ENCODE measurements at places on chromosomes 7 and 10.

DNA sequence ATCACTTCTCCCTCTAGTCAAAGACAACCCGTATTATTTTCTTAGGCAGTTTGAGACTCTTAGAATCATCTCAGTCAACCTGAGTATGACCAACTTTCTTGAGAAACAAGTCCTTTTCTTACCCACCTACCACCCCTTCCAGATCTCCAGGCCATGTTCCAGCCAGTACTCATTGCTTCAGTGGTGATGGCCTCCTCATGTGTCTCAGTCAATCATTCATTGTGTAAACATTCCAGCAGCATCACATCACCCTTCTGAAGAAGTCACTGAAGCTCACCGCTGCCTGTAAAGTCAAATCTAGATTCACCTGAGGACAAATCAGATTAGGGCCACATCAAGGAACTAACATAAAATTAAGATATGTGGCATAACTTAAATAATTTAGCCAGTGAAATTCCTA lies 467.2 kb upstream of the NRP1 start:
- DNase-seq, result no peak

- DNase-seq, result no peak
Measured at GRCh38 chr7:39721345-39721744, 98.0 kb downstream of the RALA start.

- DNase-seq, result no peak
Measured at GRCh38 chr10:117409549-117410305, 34.5 kb upstream of the PDZD8 start.

- DNase-seq, result no peak
Measured at GRCh38 chr10:126519185-126519584, 130.9 kb upstream of the ADAM12 start.

DNA sequence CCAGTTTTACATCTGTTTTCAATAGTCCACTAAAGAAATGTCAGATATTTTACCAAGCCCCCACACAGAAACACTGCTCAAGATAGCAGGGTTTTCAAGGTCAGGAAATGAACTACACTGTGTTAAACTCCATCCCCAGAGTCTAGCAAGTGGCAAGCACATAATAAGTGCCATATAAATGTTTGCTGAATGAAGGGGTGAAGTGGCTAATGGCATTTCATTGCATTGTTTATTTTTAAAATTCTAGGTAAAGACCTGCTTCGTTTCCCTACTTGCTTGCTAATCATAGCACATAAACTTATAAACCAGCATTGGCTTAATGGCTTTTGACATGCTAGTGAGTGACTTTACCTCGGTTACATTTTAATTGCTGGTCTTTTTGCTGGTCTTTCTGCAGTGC lies 322.6 kb downstream of the GRID1 start:
- DNase-seq, result no peak

- DNase-seq, result no peak
Measured at GRCh38 chr7:53237344-53237913, 202.0 kb downstream of the POM121L12 start.

DNA sequence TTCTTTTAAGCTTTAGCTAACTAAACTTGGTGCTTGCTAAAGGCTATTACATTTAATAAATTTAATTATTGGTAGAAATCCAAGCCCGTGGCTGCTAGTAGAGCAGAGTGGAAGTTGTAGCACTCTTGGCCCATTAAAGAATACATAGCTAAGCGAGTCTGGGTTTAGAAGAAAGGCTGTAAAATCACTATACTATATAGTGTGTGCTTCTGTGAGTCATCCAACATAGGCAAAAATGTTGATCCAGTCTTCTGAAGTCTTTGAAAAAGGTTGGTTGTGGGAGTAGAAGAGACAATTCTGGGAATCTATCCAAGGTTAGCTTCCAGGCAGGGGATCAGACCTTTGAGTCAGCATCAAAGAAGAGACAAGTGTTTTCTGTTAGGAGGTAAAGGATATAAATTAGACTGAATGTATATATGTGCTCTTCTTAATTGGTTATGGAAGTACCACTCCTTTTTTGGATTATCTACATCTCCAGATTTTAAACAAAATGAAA lies 664.2 kb downstream of the NXPH1 start:
- DNase-seq, result no peak

DNA sequence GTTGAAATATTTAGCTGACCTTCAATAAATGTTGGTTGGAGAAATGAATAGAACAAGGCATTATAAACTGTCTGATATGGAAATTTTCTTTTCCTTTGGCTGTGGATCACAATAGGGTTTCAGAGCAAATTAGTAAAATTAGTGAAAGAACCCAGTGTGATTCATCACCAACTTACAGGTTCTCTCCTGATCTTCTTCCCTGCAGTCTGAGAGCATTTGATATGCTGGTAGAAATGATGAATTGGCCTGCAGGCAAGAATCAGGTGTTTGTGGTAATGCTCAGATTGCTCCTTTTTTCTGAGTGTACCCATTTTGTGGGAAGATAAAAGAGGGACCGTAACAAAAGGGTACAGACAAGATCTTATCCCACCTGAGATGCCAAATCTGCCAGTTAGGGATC lies 51.9 kb downstream of the BTAF1 start:
- peak; percentile 7 for DNase-seq

DNA sequence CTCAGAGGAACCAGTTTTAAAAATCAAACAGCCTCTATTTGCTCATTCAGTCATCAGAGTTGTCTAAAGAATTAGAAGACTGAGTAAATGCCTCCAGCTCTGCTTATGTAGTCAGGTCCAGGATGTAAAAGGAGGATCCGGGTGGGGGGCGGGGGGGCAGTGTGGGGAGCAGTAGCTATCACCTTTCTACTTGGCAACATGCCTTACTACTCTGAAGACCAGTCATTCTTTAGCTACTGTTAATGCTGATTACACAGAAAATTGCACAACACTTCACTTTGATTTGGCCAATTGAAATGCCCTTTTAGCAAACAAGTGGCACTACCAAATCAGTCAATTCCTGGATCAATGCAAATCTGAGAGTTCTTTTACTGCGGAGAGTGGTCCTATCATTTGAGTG lies 164.2 kb downstream of the NXPH1 start:
- DNase-seq, result no peak

DNA sequence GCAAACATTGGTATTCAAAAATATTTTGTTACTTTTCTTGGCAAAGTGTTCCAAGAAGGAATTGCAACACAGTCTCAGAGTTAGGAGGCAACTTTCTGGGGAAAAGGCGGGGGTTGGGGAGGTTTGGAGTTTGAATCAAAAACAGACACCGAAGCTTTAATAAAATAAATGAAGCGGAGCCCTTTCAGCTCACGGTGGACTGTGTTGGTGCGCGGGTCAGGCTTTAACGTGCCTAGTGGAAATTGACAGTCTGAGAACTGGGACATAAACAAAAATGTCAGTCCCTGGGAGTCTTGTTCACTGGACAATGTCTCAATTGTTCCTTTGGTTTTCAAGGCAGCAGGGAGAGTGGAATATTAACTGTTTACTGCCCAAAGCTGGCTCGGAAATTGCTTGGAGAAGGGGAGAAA lies 109.3 kb downstream of the TCF7L2 start:
- DNase-seq, result no peak

DNA sequence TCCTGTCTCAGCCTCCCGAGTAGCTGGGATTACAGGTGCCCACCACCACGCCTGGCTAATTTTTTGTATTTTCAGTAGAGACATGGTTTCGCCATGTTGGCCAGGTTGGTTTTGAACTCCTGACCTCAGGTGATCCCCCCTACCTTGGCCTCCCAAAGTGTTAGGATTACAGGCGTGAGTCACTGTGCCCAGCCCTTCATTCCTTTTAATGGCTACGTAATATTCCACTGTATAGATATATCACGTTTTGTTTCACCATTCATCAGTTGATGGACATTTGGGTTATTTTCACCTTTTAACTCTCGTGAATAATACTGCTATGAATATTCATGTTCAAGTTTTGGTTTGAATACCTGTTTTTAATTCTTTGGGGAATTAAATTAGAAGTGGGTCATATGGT lies 44.6 kb upstream of the CYCS start:
- no peak for DNase-seq

DNA sequence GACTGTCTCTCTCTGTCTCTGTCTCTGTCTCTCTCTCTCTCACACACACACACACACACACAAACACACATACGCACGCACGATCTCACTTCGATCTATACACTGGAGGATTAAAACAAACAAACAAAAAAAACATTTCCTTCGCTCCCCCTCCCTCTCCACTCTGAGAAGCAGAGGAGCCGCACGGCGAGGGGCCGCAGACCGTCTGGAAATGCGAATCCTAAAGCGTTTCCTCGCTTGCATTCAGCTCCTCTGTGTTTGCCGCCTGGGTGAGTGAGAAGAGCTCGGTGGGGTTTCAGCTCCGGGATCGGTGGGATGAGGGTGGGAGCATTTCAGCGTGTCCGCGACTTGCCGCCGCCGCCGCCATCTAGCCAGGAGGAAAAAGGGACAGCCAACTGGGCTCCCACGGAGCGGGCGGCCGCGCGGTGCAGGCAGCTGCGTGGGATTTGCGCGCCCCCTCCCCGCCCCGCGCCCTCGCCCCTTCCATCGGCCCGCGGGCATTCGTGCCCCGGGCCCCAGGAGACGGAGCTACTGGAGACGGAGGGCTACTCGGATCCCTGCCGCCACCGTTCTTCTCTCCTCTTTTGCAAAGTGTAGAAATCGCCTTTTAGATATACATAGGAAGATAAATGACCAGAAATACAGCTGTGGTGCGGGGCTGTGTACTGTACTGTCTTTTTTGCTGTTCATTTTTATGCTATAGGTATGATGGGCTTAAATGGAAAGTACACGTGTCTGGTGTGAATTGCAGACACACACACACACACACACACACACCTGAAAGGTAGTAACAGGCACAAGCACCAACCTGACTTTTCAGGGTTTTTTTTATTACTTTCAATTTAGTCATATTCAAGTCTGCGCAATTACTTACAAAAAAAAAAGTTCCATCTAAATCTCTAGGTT lies 581 bp downstream of the PTPRZ1 start:
- no peak for DNase-seq

DNA sequence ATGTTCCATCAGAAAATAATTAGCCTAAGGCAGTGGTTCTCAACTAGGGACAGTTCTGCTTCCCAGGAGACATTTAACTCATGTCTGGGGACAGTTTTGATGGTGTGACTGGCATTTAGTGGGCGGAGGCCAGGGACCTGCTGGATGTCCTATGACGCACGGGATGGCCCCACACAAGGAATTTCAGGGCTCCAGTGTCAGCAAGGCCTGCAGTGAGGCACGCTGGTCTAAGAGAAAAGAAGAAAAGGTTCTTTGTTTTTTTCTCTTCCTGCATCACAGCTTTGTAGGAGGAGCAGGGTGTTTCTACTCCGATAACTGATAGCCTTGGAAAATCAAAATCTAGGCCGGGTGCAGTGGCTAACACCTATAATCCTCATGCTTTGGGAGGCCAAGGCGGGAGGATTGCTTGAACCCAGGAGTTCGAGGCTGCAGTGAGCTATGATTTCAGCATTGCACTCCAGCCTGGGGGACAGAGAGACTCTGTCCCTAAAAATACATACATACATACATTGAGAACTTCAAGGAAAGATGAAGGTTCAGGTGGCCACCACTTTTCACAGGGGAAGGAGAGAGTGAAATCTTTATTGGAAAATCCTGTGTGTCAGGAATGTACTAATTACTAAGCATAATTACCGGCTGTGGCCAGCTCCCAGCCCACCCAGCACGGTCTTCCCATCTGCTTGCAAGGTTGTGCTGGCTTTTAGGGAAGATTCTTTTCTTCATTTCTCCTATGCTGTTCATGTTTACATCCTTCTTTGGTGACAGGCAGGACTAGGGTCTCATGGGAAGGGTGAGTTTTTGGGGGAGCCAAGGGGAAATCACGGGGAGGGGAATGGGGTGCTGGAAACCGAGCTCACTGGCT lies 150.4 kb downstream of the ACTR3B start:
- no peak for DNase-seq

- no peak for DNase-seq
Measured at GRCh38 chr7:41492603-41493002, 210.3 kb downstream of the INHBA start.

GRCh38 chr7:130939321-130940095 lies 205.5 kb upstream of the KLF14 start:
- DNase-seq, result no peak

GRCh38 chr10:124448696-124449169 lies 1.1 kb downstream of the NKX1-2 start:
- no peak for DNase-seq

DNA sequence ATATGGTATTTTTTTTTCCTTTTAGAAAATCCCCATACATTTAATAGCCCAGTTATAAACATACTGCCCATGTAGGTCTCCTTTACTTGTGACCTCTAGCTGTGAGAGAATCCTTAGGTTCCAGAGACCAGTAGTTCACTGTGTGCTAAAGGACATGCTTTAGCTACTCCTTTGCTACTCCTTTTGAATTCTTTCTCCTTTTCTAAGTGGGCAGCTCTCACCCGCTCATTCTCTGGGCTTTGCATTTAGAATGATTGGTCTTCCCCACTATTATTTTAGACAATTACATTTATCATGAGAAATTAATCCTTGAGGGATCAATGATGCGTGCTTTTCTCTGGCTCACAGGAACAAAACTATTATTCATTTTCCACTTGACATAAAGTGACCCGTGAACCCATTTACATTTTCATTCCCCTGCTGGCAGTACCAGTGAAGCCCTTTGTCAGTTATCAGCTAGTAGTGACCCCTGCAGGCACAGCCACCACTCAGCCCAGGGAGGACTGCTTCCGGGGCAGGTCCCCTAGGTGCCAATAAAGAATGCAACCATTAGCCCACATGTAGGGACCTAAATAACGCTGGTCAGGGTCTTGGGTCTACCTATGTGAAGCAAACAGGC lies 844.3 kb downstream of the CNTNAP2 start:
- no peak for DNase-seq

- DNase-seq, result no peak
Measured at GRCh38 chr10:70051848-70052247, 798 bp upstream of the MACROH2A2 start.

- peak; percentile 45 for DNase-seq
Measured at GRCh38 chr10:103592186-103593021, 98.9 kb downstream of the NEURL1 start.

GRCh38 chr7:51973939-51974338 lies 657.3 kb upstream of the COBL start:
- no peak for DNase-seq

GRCh38 chr7:65503434-65504152 lies 129.9 kb downstream of the ZNF92 start:
- no peak for DNase-seq

GRCh38 chr7:29332042-29332811 lies 137.7 kb downstream of the CHN2 start:
- DNase-seq, result no peak

GRCh38 chr10:63972949-63973827 lies 452.0 kb downstream of the REEP3 start:
- DNase-seq, result no peak

DNA sequence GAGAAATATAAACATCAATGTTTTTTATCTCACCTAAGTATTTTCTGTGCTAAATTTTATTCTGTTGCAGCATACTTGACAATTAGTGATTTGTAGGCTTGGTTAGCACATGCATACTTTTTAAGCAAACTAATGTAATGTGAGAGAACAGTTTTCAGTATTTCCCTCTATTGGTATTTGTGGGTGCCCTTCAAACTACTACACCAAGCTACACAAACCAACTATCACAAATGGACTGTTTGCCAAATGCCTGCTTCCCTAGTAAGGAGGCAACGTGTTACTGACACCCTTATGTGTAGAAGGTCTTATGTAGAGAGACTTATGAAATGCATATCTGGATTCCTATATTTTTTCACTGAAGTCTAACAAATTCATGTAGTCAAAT lies 98.4 kb upstream of the FZD1 start:
- no peak for DNase-seq
